Activated naive CD8-positive, alpha-beta T cell treated with anti-CD3 and anti-CD28 coated beads, Interleukin-2, amount 10 ng/mL, durations not matched to agents 7 days and 5 days (primary cell): ENCODE measurements at places on chromosomes 3 and 15.

GRCh38 chr15:57541805-57542504, 49.7 kb upstream of the MYZAP start:
- no peak for DNase-seq

DNA sequence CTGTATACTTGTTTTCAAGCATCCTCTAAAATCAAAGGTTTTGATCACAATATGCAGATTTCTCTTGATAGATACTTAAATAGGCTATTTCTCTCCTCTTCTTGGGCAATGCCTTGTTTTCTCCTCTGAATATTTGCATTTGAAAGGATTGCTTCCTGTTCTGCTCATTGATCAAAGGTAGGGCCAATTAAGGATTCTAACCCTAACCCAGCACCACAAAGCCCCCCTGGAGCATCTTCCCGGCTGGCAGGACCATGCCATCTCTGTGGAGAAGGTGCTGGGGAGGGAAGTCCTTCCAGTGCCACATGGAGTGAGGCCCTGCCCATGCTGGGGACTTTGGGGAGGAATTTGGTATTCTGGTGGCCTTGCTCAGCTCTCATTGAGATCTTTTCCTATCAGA, 11.3 kb upstream of the NIPA2 start:
- DNase-seq: no peak

- no peak for DNase-seq
Observed at GRCh38 chr15:62760538-62760937, 282.0 kb upstream of the TPM1 start.

DNA sequence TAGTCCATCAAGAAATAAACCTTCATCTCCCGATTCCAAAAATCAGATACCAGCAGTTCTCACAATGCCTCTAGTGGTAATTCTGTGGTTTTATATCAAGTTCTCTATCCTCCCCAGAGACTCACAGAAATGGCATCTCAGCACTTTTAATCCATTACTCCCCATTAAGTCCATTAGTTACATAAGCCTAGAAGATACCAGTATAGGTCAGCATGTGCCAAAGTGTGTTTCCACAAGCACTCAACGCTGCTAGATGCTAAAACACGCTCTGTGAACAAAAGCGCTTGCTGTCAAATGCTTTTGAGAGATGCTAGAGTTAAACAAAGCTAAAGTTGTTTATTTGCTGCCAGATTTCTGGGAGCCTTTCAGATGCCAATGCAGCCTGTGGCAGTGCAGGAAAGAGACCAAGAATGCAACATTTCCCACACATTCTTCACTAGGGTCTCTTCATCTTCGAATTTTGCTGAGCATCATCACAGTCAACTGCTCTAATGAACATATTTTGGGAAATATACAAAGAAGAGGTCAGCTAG, 918.8 kb upstream of the CFAP20DC start:
- DNase-seq: no peak

DNA sequence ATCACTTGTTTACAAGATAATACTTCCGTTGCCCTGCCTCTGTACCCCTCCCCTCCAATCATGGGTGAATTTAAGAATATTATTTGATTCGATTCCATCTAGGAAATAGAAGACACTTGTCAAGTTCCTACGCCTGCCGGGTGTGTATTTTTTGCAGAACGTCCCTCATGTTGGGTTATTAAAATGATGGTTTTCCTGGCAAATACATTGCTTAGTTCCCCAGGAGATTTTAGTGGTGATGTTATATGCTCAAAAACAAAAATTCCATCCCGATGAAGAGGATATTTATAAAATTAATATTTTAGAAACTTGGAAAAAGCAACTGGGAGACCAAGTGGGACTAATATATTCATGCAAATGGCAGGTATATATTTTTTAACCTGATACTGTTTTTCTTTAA, 548.4 kb downstream of the EDEM1 start:
- DNase-seq: no peak

DNA sequence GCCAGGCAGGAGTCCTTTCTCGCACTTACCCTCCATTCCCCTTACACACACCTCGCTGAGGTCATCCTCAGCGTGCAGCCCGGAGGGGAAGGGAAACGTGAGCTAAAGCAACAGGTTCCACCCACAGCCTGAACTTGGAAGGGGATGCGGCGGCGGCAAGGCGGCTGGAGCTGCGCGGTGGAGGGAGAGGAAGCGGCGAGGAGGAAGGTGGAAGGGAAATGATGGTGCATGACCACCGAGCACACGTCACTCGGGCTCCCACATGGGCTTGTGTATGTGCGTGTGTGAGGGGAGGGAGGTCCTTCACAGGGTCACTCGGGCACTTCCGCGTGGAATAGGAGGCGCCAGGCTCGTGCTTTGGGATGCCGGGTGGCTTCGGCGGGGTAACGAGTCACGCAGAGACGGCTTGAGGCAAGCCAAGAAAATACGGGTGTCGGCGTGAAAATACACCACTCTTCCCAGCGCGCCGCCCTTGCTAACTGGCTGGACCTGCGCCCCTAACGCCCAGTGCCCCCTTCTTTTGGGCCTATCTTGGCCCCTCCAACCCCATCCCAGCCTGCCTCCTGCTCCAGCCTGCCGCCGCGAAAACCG, 225.5 kb upstream of the IL12A start:
- DNase-seq: peak; percentile 55

DNA sequence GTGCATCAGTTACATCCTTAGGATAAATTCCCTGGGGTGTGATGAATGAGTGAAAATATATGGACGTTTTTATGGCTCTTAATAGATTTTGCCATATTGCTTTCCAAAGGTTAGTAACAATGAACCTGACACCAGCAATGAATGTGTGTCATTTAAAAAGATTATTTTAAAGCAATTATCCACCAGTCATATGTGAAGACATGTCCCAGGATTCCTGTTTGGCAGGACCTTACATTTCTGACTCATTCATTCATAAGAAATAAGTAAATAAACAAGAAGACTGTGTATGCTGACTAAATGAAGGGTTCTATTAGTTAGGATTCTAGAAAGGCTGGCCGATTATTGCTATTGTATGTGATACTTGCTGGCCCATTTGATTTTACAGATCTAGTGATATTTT, 201.5 kb downstream of the SOX2 start:
- no peak for DNase-seq

- DNase-seq: no peak
Observed at GRCh38 chr15:75725006-75725718, 12.5 kb upstream of the CSPG4 start.

GRCh38 chr3:114770874-114771273, 376.2 kb downstream of the ZBTB20 start:
- no peak for DNase-seq

- DNase-seq: no peak
Observed at GRCh38 chr15:44738340-44738984, 2.1 kb downstream of the TRIM69 start.

GRCh38 chr3:180284331-180285110, 247.8 kb upstream of the PEX5L start:
- DNase-seq: no peak

GRCh38 chr15:55737373-55737772, 5.6 kb downstream of the PRTG start:
- DNase-seq: no peak

GRCh38 chr15:47129033-47129432, 588.3 kb upstream of the SEMA6D start:
- DNase-seq: no peak

- no peak for DNase-seq
Observed at GRCh38 chr3:129549006-129549800, 6.2 kb downstream of the H1-8 start.

DNA sequence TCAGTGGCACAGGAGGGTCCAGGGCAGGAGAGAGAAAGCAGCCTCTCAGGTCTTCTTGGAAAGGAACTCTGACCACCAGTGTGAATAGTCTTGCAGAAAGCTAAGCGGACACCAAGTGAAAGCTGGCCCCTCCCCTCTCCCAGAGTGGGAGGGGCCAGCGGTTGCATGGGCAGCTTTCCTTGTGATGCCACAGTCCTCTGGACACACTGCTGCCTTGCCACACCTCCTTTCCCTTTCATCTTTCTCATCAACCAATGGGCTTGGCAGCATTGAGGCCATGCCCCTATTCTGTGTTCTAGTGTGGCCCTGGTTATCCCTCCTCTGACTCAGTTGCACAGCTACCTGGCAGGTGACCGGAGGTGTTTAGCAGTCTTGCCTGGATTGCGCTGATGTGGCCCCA, 49.7 kb upstream of the GOLGA6B start:
- DNase-seq: no peak

GRCh38 chr3:179260949-179261765, 10.2 kb upstream of the KCNMB3 start:
- peak; percentile 84 for DNase-seq

DNA sequence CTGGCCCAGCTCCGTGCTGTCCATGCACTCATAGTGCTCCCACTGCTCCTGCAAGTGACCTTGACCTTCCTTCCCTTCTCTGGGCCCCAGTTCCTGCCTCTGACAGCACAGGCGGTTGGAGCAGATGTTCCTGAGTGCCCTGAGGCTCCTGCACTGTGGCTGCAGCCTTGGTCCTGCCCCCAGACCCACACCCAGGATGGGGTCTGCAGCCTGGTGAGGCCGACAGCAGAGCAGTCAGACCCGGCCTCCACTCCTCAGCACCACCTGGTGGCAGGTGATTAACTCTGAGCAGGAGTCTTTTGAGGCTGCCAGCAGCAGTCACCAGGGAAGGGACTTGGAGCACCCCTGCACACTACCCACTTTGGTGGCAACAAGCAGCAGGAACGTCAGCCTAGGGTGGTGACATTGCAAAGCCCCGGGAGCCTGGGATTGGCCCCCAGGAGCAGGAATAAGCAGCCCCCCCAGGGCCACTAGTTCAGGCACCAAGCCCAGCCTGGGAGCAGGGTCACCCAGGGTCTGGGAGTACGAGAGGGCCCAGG, 64.6 kb downstream of the CYP11A1 start:
- DNase-seq: peak; percentile 66

DNA sequence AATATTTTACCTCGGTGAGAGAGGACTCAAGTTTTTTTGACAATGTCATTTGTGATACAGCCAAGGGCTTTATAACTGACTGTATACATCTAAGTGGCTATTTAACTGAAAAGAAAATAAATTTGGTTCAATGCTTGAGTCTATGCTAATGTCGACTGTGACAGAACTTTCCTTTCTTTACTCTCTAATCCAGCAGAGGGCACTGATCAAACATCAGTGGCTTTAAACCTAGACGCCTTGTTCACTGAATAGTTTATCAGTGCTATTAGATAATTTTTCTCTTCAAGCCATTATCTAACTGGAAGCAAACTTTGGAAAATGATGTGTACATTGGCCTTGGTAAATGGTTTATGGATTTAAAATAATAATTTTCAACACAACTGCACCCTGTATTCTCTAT, 285.1 kb downstream of the CHL1 start:
- no peak for DNase-seq

DNA sequence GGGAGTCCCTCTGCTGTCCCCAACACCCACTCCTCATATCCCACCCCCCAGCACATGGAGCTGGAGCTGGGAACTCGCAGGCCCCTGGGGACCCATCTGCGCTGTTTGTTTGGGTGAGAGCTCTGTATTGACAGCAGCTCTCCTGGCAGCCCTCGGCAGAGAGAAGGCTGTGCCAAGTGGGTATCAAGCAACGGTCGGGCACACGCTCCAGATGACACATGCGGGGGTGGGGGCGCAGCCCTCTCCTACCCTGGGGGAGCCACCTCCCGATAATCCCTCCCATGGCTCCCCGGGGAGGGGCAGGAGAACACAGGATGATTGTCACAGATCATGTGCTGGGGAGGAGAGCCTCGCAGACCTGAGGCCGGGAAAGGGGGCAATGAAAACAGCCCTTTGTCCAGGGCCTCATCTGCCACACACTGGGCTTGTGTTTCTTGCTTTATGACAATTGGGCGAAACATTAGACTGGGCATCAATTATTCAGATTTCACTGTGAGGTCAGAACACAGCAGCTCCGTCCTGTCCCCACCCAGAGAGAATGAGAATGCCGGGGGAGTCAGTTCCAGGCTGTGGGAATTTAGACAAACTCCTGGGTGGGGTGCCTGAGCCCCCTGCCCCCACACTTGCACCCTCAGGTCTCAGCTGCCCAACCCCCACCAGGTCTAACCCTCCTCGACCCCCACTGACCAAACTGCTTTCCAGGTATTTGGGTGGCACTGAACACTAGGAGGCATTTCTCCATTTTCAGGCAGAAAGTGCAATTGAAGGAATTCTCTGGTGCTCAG, 46.4 kb upstream of the KLF13 start:
- no peak for DNase-seq

DNA sequence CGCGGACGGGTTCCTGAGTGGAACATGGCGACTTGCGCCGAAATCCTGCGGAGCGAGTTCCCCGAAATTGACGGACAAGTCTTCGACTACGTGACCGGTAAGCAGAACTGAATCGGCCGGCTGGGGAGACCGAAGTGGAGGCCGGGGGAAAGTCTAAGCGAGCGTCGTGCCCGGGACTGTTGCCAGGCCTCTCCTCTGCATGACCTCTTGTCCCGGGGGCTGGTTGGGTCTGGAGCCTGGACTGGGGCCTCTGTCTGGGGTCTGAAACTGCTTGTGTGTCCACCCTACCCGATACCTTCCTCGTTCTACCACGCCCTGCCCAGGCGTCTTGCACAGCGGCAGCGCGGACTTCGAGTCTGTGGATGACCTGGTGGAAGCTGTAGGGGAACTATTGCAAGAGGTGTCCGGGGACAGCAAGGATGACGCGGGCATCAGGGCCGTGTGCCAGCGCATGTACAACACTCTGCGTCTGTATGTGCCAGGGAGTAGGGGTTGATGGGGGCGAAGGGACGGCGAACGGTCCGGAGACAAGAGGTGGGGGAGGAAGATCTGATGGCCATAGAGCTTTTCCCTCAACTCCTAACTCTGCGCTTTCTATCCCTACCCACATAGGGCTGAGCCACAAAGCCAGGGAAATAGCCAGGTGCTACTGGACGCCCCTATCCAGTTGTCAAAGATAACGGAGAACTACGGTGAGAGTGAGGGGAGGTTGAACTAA, at the start of gene ABCF3:
ABCF3 (plus strand) TSS at position 16 of the 718 bp plus-strand sequence; CDS start at position 25, 9 bp downstream.
- no peak for DNase-seq

- DNase-seq: peak; percentile 83
Observed at GRCh38 chr3:14508966-14509795, 31.0 kb downstream of the GRIP2 start.

GRCh38 chr3:183576487-183577107, 21.1 kb upstream of the KLHL6 start:
- no peak for DNase-seq

- no peak for DNase-seq
Observed at GRCh38 chr3:186418671-186419145, 56.7 kb upstream of the DGKG start.

GRCh38 chr15:29669823-29670222, 152.4 kb downstream of the TJP1 start:
- DNase-seq: no peak

- no peak for DNase-seq
Observed at GRCh38 chr3:148727231-148727630, 29.5 kb downstream of the AGTR1 start.

- DNase-seq: no peak
Observed at GRCh38 chr15:54605556-54605955, 591.2 kb downstream of the RSL24D1 start.

- DNase-seq: no peak
Observed at GRCh38 chr3:58612830-58613229, 35.6 kb upstream of the FAM107A start.

- no peak for DNase-seq
Observed at GRCh38 chr3:88259045-88259444, 109.3 kb downstream of the C3orf38 start.

- DNase-seq: no peak
Observed at GRCh38 chr15:47587940-47588802, 129.1 kb upstream of the SEMA6D start.

- DNase-seq: no peak
Observed at GRCh38 chr3:177429771-177430170, 232.5 kb upstream of the TBL1XR1 start.
